Non-pigmented ciliary epithelial cell (primary cell): ENCODE measurements at places on chromosomes 4 and X.

DNA sequence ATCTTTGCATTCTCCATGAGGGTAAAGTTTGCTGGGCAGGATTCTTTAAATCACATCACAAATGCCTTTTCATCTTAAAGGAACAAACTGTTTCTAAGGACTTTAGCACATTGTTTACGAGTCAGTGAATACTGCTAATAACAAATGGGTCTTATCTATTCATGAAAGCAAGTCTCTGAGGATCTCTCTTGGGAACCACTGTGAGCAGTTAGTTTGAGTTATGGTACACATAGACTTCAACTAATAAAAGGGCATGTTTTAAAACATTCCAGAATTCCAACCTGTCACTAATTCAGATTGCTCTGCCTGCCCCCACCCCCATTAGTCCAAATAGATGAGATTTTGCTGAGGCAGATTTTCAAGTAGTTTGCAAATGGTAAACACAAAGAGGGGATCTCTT lies 22.3 kb upstream of the GPC3 start:
- DNase-seq = no peak

- DNase-seq = no peak
These were observed 57.6 kb downstream of the PLAC1 start for GRCh38 chrX:134600714-134601113.

GRCh38 chr4:7807351-7807921 lies 132.2 kb downstream of the AFAP1 start:
- no peak for DNase-seq

DNA sequence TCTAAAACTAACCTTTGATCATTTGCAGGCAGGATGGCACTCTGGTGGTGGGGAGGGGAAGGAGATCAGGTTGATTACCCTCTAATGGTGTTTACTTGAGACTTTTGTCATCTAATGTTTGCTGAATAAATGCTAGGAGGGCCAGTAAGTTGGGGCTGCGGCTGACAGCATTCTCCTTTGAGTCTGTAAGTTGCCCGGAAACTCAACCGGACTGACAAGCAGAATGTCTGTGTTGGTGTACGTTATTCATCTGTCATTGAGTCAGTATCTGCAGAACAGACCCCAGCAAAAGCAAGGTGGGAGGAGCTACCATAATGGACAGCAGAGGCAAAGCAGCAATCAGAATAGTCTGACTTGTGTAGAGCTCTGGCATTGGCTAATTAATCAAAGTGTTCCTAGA lies 1210.6 kb upstream of the PABPC4L start:
- no peak for DNase-seq

- no peak for DNase-seq
These were observed 278.5 kb downstream of the PARM1 start for GRCh38 chr4:75211422-75211821.

- no peak for DNase-seq
These were observed 189.5 kb upstream of the ANKRD50 start for GRCh38 chr4:124902001-124902515.
